ENCODE measurements at places on chromosomes 2 and 18.

- DNase-seq, result no peak
Measured at GRCh38 chr18:21163647-21164547, 52.3 kb upstream of the ROCK1 start.

GRCh38 chr2:237182422-237183123, 96.9 kb downstream of the COPS8 start:
- no peak for DNase-seq

- DNase-seq, result no peak
Measured at GRCh38 chr2:62270728-62271127, 74.8 kb downstream of the B3GNT2 start.

DNA sequence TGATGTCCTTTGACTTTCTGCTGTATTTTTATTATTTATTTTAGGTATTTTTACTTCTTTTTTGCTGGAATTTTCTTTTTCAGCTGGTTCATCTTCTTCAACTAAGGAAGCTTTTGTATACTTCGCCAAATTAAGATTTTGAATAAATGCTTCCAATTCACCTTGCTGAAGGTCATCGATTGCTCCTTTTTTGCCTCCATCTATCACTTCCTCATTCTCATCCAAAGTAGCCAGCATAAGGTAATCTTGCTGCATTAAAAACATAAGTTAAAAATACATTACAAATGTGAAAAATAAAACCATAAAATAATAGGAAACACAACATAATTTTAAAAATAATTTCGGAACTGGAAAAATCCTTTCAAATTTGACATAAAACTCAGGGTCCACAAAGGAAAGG, 2.6 kb downstream of the CEBPZ start:
- DNase-seq, result no peak

DNA sequence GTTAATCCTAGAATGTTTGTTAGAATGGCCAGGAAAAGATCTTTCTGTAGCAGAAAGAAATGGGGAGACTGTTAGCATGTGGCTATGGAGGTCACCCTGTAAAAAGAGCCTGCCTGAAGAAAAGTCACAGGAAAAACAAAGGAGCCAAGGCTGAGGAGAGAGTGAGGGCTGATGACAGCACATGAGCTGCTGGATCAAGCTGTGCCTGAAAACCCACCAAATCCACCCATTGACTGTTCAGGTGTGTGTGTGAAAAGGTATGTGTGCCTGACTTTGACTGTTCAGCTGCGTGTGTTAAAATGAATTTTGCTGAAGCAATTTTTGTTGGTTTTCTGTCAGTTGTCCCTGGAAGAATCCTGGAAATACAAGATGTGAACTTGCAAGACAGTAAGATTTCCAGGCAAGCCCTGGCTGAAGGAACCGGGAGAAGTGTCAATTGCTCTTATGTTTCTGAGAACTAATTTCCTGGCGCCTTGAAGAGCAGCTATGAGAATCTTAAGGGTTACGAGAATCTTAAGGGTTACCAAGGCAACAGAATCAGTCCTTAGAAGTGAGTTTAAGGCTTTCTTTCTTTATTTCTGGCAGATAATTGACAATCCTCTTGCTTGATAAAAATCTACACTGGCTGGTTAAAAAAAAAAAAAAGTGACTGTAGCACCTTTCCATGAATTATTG, 73.0 kb upstream of the LGALSL start:
- DNase-seq, result no peak

- no peak for DNase-seq
Measured at GRCh38 chr2:8996006-8996405, 7.5 kb downstream of the MBOAT2 start.

DNA sequence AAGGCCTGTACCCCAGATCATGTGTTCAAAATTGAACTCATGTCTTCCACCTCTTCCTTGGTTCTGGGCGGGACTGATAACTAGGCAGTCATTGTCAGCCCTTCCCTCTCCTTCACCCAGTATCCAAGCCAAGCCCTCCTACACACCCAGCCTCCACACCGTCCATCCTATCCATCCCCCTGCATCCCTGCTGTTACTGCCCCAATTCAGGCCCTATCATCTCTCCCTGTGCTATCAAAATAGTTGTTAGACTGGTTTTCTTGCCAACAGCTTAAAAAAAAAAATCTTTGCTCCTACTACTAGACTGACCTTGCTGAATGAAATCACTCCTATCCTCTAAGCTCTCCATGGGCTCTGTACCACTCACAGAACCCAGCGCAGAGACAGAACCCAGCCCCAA, 32.8 kb downstream of the TGFA start:
- DNase-seq, result no peak

DNA sequence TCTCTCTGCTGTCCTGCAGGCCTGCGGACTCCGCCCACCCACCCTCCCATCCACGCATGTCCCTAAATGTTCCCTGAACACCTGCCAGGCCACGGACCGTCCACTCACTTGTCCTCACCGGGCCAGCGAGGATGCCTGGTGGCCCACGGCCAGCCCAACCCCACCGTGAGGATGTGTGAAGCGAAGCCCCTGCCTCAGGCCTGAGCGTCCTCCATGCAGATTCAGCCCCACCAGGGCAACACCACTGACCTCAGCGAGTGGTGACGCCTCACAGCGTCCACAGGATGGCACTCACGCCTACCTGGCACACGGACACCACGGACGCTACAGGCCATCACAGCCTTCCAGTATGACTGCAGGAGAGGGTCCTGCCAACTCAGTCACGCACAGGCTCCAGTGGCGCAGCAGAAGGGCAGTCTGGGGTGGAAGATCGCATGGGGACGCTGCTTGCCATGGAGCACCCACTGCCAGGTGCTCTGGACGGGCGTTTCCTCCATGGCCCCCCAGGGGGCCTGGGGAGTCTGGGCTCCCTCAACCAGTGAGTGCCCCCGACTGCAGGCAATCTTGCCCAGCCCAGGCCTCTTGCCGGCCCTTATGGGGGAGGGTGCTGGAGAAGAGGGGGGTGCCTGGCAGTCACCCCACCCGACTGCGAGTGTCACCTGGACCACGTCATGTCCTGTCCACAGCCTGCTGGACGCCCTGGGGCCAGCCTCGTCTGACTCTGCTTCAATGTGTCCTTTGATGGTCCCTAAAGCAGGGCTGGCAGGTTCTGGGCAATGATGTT, 25.4 kb downstream of the HDAC4 start:
- DNase-seq, result no peak

DNA sequence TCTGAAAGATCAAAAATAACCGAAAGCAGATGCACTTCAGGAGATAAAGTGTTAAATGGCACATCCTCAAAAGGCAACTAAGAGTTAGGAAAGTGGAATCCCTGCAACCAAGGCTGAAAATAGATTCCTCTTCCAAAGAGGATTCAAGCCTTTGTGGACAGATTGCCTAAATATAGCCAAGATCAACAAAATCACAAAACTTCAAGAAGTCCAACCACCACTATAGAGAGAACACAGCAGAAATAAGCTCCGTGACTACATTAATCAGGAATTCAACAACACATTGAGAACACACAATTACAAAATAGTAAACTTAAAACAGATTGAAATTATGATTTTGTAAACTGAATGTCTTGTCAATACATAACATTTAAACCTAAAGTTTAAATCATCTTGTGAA, 165.7 kb downstream of the LNPK start:
- no peak for DNase-seq

DNA sequence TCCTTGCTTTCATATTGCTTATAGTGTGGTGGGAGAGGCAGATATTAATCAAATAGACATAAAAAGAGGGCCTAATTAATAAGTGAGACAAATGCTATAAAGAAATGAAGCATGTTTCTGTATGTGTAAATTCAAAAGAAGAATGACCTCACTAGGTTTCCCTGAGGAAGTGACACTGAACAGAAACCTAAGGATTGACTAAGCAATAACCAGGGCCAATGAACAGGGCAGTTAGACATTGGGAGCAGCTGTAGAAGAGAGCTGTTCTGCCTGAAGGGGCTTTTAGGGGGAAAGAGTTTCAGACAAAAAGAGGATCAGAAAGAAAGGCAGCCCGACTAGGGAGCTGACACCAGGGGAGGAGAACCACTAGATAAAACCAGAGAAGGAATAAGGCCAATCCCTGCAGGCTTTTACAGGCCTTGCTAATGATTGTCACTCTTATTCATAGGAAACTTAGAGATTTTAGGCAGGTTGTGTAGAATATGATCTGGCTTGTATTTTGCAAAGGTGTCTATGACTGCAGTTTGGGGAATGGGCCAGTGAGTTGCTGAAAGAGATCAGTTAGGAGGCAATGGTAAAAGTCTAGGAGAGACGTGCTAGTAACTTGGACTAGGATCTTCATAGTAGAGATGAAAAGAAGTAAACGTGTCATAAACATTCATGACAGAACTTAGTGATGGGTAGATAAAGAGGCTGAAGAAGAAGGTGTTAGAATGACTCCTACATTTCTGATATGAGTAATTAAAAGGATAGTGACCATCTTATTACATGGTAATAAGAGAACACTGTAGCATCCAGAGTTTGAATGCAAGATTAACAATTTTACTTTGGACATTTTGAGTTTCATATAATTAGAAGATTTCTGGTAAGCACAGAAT, 26.8 kb upstream of the NABP1 start:
- no peak for DNase-seq

DNA sequence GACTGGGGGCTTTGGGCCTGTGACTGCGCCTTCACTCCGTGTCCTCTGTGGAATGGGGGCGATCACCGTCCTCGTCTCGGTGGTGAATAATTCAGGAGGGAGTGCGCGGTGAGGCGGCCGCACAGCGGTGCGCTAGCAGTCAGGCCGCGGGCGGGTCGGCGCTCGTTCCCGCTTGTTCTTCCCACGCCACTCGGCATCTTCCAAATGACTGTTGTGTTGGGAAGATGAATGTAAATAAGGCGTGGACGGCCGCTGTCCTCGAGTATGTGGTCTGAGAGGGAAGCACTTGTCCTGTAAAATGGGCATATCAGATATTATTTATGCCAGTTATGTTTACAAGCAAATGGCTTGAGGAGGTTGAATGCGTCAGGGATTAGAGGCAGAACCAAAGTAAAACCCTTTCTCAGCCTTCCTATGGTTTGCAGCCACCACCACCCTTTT, 608 bp upstream of the VPS4B start:
- DNase-seq, result no peak

DNA sequence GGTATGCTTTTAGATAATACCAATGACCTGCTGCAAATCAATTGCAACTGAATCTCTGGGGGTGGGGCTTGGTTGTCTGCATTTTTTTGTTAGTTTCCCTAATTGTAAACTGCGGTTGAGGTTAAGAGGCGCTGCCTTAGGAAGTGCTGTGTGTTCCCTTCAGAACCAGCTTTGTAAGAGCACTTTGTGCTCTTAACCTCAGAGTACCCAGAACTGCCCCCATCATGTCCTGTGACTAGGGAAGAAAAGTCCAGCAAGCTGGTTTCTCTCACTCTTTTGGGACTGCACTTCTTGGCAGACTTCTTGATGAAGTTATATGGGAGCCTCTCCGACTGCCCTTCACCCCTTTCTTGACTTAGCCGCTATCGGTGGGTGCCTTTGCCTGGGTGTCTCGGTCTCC, 245.5 kb upstream of the CXCR4 start:
- DNase-seq, result no peak

- no peak for DNase-seq
Measured at GRCh38 chr2:45477546-45477945, 133.5 kb downstream of the SRBD1 start.

GRCh38 chr2:127897531-127898211, 11.9 kb upstream of the AMMECR1L start:
- DNase-seq, result no peak

DNA sequence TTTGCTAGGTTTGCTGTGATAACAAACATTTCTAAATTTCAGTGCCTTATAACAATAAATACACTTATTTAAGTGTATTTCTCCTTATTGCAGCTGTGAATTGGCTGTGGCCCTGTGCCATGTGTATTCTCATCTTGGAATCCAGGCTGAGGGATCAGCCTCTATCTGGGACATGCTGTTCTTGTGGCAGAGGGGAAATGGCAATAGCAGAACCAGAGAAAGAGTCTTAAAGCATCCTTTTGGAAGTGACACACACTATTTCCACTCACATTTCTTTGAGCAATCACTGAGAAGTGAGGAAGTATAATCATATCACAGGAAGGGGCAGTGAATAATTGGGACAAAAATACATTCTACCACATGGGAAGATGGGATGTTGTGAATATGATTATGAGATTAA, 66.2 kb upstream of the PROKR1 start:
- DNase-seq, result no peak

DNA sequence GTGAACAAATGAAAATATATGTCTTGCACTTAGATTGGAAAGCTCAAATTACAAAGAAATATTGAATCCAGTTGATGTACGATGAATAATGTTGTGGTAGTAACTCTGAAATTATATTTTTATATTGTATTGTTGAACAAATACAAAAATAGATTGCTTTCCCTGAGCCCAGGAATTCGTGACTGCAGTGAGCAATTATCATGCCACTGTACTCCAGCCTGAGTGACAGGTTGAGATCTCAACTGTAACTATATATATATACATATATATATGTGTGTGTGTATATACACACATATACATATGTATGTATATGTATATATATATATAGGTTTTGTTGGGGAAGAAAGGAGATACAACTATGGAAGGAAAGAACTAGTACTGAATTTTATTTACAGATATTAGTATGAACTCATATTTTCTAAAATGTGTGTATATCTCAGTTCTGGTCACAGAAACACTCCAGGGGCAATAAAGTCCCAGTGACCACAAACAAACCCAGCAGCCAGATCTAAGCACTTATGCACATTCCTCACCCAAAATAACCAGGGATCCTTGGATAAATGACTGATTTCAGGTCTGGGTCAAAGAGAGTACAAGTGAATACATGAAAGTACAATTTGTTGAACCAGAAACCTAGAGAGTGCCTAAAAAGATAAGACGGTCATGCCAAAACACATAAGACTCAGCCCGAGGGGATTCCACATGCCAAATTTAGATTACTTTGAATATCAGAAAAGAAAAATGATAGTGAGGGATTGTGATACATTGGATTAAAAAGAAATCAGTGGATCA, 146.3 kb downstream of the TMX3 start:
- DNase-seq, result no peak

DNA sequence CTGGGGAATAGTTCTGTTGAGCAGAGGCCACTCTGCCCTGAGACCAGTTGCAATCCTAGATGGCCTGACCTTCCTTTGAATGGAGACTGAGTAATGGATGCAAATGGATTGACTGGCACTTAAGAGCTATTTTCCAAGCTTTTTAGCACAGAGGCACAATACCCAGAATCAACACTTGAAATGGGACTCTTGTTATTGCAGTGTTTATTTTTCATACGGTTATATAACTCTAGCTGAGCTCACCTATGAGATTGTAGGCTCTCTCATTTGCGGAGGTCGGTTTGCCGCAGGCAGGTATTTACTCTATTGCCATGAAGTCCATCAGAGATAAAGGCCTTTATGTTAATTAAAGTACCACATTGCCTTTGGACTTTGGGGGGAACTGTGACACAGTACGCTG, 422.3 kb upstream of the CELF4 start:
- no peak for DNase-seq

- peak; percentile 45 for DNase-seq
Measured at GRCh38 chr2:15965564-15966019, 25.2 kb downstream of the MYCN start.

GRCh38 chr2:100852999-100853908, 33.3 kb downstream of the NPAS2 start:
- no peak for DNase-seq

- DNase-seq, result no peak
Measured at GRCh38 chr2:32663864-32664263, 36.0 kb downstream of the TTC27 start.
